ENCODE measurements at places on chromosomes 3 and 15.

- DNase-seq, result peak; percentile 30
Measured at GRCh38 chr3:32392536-32393302, 1.1 kb downstream of the CMTM7 start.

DNA sequence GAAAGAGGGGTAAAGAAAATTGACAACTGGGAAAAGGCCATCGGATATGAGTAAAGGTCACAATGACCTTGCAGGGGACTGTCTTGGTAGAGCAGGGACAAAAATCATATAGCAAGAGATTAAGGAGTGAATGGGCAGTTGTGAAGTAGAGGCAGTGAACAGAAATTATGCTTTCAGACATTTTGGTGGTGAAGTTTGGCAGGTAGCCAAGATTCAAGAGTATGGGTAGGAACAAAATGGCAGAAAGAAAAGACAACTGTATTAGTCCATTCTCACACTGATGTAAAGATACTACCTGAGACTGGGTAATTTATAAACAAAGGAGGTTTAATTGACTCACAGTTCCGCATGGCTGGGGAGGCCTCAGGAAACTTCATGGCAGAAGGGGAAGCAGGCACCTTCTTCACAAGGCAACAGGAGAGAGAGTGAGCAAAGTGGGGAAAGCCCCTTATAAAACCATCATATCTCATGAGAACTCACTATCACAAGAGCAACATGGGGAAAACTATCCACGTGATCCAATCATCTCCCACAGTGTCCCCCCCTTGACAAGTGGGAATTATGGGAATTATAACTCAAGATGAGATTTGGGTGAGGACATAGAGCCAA, 84.0 kb downstream of the CGNL1 start:
- peak; percentile 21 for DNase-seq

DNA sequence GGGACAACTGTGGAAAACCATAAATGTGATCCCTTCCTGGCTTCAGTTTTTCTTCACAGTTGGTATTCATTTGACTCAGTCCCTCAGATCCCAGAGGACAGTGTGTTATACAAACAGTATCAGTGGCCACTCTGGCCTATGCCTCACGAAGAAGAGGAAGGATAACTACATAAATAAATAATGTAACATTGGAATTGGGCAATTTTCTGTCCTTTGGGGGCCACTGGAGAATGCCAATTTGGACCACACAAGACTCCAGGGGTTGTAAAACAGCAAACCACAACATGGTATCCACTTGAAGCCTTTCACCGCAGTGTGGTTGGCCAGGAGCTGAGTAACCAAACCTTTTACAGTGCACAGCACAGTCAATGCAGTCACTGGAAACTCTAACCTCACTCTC, 1077.0 kb downstream of the ROBO2 start:
- no peak for DNase-seq

GRCh38 chr3:65953881-65954733, 84.6 kb downstream of the MAGI1 start:
- no peak for DNase-seq

DNA sequence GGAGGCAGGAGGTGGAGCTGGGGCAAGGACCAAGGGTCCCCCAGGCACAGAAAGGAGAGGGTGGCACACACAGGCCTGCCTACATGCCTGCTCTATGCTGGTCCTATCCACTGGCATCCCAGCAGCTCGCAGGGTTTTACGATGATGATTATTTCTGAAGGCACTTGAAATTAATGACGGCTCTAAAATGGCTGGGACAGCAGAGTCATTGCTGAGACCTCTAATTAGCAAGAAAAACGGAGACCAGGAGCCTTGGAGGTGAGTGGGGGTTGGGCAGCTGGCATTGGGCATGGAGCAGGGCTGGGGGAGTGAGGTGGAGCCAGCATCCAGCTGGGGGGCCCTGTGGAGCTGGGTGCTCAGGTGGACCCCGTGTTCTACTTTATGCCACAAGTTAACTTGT, 3.5 kb upstream of the LINGO1 start:
- DNase-seq, result no peak

DNA sequence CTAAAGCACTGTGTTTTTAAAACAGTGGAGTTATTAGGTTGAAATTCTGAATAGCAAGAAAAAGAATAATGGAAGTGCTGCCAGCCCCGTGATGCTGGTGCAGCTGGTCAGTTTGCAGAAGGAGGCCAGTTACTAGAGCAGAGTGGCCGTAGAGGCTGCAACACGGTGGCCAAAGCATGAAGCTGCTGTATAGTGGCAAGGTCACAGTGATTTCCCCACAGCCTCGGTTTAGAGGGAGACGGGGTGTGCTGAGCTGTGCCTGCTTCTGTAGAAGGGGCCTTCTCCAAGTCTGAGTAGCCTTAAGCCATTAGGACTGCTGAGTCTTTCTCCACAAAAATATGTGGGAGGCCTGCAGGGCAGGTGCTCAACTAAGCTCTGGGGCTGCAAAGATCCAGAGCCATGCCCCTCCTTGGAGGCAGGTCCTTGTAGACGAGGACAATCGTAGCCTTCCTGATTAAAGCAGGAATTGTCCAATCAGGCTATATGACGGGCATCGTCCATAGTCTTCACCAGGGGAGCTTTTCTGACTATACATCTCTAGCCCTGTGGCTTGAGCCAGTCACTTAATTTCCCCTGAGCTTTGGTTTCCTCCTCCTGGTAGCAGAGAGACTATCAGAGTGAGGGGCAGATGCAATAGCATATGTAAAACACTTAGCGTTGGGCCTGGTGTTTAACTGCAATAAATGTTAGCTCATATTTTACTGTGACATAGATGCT, 151.6 kb downstream of the PGPEP1L start:
- DNase-seq, result no peak

GRCh38 chr3:105355408-105356061, 11.2 kb upstream of the ALCAM start:
- no peak for DNase-seq

GRCh38 chr15:40058476-40059140, 19.6 kb upstream of the SRP14 start:
- no peak for DNase-seq

- DNase-seq, result no peak
Measured at GRCh38 chr3:153840487-153840886, 280.7 kb upstream of the ARHGEF26 start.

DNA sequence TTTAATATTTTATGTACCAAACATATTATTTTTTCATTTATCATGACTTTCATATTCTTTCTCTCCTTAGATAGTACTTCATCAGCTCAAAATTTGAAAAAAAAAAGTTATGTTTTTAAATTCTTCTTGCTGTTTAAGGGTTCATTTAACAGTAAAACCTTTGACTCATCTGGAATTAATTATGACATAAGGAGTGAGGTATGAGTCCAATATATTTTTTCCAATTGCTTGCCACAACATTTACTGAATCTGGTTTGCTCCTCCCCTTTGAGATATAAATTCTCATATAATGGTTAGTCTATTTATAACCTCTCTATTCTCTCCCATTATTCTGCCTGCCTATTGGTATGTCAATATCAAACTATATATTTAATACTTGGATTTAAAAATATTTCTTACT, 387.8 kb downstream of the TUSC7 start:
- DNase-seq, result no peak

DNA sequence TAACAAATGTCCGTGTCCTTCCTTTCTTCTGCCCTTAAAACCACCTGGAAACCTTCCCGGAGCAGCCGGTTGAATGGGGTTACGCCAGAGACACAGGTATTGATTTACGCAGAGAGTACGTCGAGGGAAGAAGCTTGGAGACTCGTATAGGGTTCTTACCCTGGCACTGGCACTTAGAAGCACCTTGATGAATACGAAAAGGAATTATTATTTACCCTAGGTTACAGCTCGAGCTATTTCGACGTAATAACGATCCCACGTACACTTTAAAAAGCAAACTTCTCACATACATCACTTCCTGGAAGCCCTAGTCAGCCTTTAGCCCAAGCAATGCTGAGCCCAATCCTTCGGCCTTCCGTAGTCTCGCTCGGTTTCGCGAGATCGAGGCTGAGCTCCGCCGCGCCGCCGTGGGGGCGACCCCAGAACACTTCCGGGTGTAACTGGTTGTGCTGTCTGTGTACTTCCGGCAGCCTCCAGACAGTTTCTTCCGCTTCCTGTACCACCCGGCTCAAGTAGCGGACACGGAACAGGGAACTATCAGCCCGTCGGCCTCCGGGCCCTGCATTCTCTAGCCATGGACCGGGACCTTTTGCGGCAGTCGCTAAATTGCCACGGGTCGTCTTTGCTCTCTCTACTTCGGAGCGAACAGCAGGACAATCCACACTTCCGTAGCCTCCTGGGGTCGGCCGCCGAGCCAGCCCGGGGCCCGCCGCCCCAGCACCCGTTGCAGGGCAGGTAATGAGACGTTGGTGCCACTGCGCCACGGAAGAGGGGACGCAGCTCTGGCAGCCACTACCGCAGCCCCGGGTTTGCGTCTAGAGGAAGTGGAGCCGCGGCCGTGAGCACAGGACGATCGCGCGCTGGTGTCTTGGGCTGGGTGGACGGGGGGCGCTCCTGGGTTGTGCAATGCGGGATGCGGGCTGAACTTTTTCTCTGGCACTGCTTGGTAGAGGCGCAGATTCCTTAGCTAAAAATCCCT, at the start of gene TTC14:
TSS of gene TTC14 (plus strand) at position 476 of the 979 bp plus-strand sequence. CDS start at position 575, 99 bp downstream.
- peak; percentile 95 for DNase-seq

DNA sequence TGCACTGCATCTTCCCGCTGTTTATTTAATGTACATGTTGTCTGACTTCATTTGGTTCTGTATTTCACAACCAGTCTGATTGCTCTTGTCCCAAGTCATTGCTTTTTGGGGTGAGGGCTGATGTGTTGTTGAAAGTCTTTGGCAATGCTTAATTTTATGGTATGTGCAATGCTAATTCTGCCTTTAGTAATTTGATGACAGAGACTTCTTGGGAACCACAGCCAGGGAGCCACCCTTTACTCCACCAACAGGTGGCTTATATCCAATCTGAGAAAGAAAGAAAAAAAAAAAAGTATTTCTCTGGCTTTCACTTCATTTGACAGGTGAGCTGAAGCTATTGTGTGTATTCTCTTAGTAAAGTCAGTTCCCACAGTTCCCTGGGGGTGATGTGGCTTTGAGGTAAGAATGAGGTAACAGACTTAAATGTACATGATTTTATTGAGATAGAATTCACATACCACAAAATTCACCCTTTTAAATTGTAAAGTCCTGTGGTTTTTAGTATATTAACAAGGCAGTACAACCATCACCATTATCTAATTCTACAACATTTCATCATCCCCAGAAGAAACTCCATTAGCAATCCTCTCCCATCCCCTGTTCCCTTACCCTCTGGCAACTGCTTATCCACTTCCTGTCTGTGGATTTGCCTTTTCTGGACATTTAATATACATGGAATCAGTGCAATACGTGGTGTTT, 97.3 kb downstream of the SLCO3A1 start:
- no peak for DNase-seq

- no peak for DNase-seq
Measured at GRCh38 chr15:100141311-100142001, 200.3 kb downstream of the ADAMTS17 start.

GRCh38 chr3:112399064-112399463, 66.1 kb downstream of the CD200 start:
- no peak for DNase-seq

DNA sequence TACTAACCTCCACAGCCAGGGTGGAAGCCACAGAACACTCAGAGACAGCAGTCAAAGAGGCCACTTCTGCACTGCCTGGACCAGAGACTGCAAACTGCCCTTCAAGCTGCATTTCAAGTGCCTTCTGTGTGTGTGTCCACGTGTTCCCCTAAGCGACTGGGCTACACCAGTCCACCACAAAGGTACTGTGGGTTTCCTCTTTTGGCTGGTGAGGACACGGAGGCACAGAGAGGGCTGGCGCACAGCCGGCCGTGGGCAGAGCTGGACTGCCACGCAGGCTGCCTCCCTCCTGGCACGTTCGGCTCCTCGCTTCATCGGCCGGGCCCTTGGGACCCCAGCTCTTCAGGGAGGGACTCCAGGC, 60.9 kb downstream of the MGLL start:
- DNase-seq, result no peak

DNA sequence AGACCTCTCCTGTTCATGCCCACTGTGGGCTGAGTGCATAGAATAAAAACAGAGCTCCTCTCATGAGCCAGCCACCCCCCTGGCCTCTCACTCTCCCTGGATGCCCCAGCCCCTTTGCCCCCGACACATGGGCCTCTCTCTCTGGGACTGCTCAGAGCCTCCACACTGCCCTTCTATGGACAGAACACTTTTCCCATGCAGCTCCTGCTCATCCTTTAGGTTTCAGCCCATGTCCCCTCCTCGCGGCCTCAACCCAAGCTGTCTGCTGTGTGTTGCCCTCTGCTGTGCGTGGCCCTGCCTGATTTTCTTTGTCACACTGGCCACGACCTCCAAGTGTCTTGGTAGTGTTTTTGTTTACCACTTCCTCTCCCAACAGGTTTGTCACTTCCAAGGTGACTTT, 20.7 kb upstream of the PRR23E start:
- no peak for DNase-seq

DNA sequence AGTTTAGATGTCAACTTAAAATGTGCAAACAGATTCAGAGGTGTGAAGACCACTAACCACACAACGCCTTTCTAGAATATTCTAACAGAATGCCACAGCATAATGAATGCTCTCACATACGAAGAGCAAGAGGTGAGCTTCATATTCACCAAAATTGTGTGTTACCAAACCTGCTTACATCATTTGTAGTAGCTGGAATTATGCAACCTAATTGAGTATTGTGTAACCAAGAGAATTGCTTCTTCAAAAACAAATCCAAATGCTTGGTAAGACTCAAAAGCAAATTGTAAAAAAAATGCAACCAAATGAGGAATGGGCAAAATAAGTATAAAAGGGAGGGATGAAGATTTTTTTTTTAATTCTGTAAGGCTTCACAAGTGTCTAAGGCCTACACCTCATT, 160.7 kb downstream of the TAFA4 start:
- DNase-seq, result no peak

DNA sequence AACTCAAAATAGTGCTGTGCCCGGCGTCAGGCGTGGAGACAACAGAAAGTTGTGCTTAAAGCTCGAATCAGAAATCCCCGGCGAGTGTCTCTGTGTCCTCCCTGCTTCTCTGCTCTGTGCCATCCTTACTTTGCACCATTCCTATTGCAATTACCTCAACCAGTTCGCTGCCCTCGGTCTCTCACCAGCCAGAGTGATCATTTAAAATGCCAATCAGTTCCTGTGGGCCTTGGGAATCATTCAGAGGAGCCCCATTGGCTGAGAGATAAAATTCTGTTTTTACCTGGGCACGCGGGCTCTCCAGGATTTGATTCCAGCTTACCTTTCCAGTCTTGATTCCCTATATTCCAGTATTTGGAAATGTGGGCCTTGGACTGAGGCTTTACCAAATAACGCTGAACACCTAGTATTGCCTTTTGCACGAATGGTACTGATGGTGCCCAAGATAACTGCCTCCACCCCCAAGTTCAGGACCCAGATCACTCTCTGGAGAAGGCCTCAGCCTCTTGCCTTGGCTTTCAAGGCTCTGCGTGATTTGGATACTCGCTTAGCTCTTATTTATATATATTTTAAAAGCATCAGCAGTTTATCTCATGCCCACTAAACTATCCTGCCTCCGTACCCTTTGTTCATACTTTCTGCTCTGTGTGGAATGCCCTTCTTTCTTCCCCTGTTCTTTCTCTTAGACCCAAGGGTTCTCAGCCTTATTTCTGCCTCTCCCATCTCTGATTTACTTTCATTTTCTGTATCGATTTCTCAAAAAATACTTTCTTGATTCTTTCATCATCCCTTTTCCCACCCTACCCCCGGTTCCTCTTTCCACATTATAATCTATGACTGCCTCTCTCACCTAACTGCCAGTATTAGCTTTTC, 863 bp downstream of the PSMA4 start:
- peak; percentile 43 for DNase-seq

Data from hematopoietic multipotent progenitor cell treated with erythropoietin and hydrocortisone succinate and interleukin-3 and kit ligand, for 8 days (in vitro differentiated cells).